Skin of body (tissue), 3 donors: ENCODE measurements at places on chromosomes 1 and 21.

GRCh38 chr1:245215071-245215470 lies 60.3 kb downstream of the KIF26B start:
- no peak for DNase-seq

DNA sequence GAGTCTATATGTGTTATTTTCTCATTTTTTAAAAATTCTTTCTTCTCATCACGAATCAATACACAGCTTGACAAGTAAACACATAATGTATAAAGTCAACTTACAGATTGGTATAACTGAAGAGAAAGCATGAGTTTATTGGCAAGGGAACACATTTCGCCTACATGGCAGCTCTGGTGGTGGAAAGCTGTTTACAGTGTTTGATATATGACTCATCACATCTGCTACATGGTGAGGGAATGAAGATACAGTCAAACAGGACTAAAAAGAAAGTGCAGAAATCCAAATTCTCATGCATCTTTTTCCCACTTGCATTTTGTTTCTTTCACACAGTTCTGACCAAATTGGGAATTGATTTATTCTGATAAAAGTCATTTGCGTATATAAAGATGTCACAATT lies 122.2 kb upstream of the ADGRL4 start:
- DNase-seq: no peak

DNA sequence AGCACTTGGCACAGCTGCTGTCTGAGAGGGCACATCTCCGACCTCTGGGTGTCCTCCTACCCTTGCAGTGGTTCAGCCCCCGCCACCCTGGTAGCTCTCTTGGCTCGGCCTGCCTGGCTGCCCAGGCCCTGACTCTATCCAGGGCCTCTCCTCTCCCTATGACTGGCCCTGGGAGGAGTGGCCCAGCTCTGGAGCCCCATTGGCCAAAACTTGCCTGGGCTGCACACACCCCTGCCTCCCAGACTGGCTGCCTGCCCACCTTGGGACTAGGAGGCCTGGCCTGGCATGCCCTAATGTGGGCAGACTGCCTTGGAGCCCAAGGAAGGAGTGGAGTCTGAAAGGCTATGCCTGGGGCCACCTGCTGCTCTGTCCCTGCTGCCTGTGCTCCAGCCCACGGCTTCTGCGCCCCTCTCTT lies 33.6 kb downstream of the ACOT11 start:
- no peak for DNase-seq

- no peak for DNase-seq
Observed at GRCh38 chr1:24309762-24310485, 9.2 kb upstream of the GRHL3 start.

- DNase-seq: peak; percentile 19
Observed at GRCh38 chr1:81314513-81315233, 486.1 kb upstream of the ADGRL2 start.

GRCh38 chr1:207000651-207001291 lies 30.5 kb upstream of the FCAMR start:
- DNase-seq: no peak

DNA sequence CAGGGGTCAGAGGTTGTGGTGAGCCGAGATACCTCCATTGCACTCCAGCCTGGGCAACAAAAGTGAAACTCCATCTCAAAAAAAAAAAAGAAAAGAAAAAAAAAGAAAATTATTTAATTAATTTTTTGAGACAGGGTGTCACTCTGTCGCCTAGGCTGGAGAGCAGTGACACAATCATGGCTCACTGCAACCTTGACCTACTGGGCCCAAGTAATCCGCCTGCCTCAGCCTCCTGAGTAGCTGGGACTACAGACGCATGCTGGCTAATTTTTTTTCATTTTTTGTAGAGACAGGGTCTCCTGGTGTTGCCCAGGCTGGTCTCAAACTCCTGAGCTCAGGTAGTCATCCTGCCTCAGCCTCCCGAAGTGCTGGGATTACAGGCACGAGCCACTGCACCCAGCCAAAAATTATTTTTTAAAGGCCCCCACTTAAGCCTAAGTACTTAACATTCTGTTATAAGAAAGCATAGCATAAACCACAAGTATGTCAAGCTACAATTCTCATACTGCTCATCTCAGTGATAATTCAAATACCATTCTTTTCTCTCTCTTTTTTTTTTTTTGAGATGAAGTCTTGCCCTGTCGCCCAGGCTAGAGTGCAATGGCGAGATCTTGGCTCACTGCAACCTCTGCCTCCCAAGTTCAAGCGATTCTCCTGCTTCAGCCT lies 19.9 kb downstream of the NUCKS1 start:
- DNase-seq: no peak

DNA sequence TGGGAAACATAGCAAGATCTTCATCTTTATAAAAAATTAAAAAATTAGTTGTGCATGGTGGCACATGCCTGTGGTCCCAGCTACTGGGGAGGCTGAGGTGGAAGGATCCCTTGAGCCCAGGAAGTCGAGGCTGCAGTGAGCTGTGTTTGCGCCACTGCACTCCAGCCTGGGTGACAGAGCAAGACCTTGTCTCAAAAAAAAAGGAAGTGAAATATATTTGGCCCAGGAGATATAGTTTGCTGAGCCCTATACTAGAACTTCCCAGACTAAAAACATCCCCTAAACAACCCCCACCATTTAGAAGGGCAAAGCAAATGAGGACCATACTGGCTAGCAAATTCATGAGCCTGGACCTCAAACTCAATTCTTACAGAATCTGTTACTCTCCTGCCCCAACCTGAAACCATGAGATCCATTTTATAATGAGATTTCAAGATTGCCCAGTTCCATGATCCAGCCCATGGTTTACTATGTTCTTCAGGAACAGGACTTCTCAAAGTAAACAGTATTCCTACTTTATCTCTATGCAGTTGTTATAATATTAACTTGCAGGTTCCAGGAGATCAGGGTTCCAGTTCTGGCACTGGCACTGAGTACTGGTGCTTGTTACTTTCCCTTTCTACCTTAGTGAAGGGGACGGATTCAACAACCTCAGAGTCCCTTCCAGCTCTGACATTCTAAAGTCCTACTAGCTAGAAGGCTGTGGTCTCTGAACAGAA lies 48.9 kb upstream of the TADA1 start:
- DNase-seq: no peak

GRCh38 chr1:31957701-31958674 lies 19.8 kb upstream of the PTP4A2 start:
- no peak for DNase-seq

DNA sequence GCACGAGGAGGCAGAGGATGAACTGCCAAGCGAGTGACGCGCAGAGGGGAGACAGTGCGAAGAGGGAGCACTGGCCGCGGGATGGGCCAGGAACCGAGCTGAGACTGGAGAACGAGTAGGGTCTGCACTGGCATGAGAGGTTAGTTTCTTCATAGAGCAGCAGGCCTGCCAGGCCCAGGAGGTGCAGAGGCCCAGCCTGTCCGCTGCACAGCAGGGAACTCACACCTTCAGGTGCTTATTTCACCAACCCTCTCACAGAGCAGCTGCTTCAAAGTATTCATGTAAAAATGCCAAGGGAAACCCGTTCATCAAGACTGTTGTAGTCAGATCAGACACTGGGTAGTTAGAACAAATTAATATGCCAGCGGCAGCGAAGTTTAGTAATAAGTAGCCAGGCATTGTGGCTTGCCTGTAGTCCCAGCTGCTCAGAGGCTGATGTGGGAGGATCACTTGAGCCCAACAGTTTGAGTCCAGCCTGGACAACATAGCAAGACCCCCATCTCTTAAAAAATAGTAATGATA lies 144.5 kb downstream of the SLC45A1 start:
- no peak for DNase-seq

DNA sequence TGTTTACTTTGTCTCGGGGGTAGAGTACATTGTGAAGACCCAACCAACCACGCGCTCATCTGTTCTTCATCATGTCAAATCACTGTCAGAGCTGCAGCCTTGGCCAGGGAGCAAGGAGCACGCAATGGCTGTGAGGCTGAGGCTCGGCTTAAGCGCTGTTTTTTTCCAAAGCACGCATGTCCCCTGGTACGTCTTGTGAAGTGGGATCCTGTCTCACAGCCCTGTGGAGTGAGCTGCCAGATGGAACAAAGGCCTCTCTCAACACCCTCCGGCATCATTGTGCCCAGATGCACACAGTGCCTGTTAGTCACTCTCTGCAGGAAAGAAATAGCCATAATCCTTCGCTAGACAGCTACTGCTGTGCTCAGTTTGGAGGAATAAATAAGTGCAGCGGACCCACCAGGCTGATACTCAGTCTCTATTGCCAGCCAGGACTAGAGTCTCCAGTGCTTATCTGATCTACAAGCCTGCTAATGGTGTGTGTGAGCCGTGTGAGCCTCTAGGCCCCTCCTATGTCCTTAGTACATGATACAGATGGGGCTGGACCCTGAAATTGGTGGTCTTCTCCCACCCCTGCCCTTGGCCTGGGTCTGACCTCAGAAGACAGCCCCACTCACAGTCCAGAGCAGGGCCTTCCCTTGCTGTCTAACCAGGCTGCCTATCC lies 91.3 kb upstream of the COA6 start:
- peak; percentile 67 for DNase-seq

DNA sequence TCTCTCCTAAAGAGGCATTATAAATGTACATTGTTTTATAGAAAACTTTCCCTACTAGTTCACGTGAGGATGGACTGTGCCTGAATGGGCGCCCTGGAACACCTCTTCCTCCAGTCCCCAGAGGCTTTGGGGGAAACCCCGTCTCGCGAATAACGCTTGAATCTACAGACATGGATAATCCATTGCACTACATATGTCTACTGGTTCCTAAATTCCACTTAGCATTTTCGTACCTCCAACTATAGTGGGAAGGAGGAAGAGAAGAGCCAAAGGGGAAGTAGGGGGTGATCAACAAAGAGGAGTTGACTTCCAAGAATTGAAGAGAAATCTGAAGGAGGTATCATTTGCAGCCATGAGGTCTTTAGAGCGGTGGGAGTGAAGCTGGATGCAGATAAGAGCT lies 11.1 kb downstream of the BARHL2 start:
- DNase-seq: no peak

- DNase-seq: no peak
Observed at GRCh38 chr1:226372885-226373284, 35.0 kb downstream of the PARP1 start.

- DNase-seq: no peak
Observed at GRCh38 chr1:37017720-37018119, 16.6 kb downstream of the GRIK3 start.

GRCh38 chr1:221254813-221255212 lies 375.6 kb downstream of the HLX start:
- DNase-seq: no peak

- no peak for DNase-seq
Observed at GRCh38 chr1:10106756-10107475, 74.2 kb downstream of the UBE4B start.

GRCh38 chr1:210364479-210364878 lies 35.8 kb downstream of the HHAT start:
- DNase-seq: no peak

DNA sequence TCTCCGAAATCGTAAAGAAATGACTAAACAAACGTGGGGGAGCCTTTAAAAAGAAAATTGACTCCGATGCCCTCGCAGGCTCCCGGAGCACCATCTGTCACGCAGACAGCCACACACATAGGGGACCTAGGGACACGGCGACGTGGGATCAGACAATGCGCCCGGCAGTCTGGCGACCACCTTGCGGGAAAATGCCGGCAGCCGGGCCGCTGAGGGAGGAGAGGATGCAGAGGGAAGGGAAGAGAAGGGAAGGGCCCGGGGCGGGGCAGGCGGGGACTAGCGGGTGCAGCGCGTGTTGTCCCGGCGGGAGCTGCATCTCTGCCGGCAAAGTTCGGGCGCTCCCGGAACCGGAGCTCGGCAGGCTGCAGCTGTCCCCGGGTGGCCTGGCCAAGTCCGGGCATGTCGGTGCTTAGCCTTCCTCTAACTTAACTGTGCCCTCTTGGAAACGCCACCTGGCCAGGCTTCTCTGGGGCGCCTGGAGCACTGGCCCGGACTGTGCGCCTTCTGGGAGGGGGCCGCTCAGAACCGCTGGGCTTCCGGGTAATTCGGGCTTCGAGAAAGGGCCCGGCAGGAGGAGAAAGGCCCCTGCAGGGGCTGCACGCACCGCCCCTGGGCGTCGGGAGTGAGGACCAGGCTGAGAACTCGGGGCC lies 1.8 kb downstream of the NHLH2 start:
- DNase-seq: no peak

DNA sequence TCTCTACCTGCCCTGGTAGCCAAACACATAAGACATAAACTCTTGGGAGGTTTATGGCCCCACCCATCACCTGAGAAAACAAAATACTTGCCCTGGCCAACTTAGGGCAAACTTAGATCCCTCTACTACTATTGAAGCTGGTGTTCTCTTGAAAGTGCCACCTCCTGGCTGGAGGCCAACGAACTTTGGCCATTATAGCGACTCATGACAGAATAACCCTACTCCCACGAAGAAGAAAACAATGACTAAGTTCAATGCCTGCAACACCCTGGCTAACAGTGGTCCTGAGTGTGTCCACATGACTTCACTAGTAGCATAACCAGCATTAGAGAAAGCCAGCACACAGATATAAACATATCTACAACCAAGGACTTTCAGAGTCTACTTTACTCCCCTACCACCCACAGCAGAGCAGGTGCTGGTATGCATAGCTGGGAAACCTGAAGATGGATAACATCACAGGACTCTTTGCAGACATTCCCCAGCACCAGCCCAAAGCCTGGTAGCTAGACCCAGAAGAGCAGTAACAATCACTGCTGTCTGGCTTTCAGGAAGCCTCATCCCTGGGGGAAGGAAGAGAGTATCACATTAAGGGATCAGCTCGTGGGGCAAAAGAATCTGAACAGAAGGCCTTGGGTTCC lies 81.0 kb downstream of the SLC30A10 start:
- DNase-seq: no peak

GRCh38 chr1:152162792-152163463 lies 3.9 kb upstream of the RPTN start:
- no peak for DNase-seq

GRCh38 chr1:178938959-178939317 lies 68.1 kb upstream of the ANGPTL1 start:
- DNase-seq: peak; percentile 96

- DNase-seq: peak; percentile 6
Observed at GRCh38 chr1:201562659-201563405, 23.9 kb downstream of the NAV1 start.

- DNase-seq: no peak
Observed at GRCh38 chr1:18645747-18646090, 15.1 kb downstream of the PAX7 start.

- DNase-seq: no peak
Observed at GRCh38 chr1:116194568-116194967, 83.4 kb downstream of the MAB21L3 start.

GRCh38 chr21:31886915-31887314 lies 14.1 kb downstream of the HUNK start:
- peak; percentile 69 for DNase-seq

- no peak for DNase-seq
Observed at GRCh38 chr1:221670081-221670480, 71.8 kb downstream of the DUSP10 start.

DNA sequence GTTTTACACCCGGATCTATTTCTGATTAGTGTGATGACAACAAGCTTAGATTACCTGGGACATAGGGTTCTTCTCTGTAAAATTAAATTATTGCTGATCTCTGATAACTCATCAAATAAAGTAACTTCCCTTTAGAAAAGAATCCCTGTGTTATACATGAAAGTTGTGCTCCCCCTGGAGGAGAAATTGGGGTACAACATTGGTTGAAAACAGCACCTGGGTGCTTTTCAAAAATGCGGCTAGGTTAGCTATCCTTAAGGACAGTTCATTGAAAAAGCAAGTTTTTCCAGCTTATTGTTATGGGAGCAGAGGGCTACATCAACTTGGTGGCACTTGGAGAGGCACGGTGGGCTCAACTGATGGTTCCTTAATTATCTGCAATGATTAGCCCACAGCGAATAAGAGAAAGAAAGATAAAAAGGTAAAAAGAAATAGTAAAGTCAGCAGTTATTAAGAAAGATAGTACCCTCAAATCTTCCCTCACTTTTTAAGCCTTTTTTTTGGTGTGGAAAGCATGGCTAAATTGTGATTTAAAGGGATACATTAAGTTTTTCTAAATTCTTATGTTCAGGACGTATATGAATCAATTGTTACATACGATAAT lies 97.8 kb downstream of the FMN2 start:
- peak; percentile 5 for DNase-seq
